ENCODE measurements at places on chromosomes 11 and 22. TPM values are rescaled to one million over a fixed set of nuclear protein-coding genes. Genes with fewer than 3 reads are reported as not detected.

GRCh38 chr11:69401715-69402114 lies 79.7 kb upstream of the LINC01488 start:
- no peak for DNase-seq
- H3K4me1 ChIP-seq = peaks cover 23% of the 10 kb centered on the region
- H3K27ac ChIP-seq = no peak overlapping the region

DNA sequence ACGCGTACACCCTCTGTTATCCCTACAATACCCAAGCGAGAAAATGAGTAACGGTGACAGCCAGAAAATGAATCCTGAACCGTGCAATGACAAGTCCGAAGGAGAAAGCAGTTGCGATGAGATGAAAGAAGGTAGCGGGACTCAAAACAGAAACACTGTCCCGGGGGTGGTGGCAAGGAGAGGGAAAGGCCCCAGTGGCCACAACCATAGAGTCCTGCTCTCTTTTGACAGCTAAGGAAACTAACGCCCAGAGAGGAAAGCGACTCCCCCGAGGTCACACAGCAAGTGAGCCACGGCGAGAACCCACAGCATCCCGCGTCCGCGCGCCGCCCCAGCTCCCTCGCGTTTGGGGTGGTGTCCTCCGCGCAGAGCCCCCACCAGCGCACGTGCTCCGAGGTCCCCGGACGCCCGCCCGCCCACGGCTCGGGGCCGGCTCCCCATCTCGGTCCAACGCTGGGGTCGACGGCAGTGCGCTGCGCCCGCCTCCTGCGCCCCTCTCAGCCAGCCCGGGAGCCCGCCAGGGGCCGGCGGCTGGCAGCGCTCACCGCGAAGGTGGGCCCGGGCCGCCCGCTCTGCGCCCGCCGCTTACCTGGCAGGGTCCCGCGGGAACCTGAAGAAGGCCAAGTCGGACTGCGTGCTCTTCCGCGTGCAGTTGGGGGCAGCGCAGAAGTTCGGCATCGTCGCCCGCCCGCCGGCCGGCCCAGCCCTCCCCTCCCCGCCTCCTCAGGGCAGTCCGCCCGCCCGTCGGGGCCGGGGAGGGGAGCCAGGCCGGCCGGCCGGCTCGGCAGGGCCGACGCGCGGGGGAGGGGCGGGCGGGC lies 564 bp downstream of the THAP12 start:
- H3K27ac ChIP-seq = peak overlapping the region; percentile 83
- peak overlapping the region; percentile 93 for H3K4me3 ChIP-seq
- no peaks in the 10 kb centered on the region for H3K27me3 ChIP-seq
- DNase-seq = peak; percentile 4

DNA sequence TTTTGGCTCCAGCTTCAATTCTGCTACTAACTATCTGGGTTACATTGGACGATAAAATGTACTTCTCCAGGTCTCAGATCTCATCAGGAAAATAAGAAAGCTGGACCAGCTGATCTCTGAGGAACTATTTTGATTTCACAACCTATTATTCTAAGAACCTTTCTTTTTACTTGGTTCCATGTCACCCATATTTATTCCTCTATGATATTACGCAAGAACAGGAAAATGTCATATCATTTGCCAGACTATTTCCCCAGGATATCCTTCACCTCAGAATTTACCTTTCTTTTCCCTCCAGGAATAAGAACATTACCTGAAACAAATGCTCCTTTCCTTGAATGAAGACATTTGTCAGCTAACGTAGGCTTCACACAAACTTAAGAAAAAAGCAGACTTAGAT lies 387.5 kb upstream of the RAG2 start:
- H3K27me3 ChIP-seq = no peaks in the 10 kb centered on the region
- DNase-seq = no peak
- H3K36me3 ChIP-seq = no peaks in the 10 kb centered on the region
- H3K4me1 ChIP-seq = no peaks in the 10 kb centered on the region
- H3K27ac ChIP-seq = no peak overlapping the region

GRCh38 chr11:81004576-81004975 lies 1563.7 kb upstream of the TENM4 start:
- H3K27ac ChIP-seq = no peak overlapping the region
- no peaks in the 10 kb centered on the region for H3K36me3 ChIP-seq
- no peaks in the 10 kb centered on the region for H3K27me3 ChIP-seq
- no peaks in the 10 kb centered on the region for H3K4me1 ChIP-seq
- DNase-seq = no peak

DNA sequence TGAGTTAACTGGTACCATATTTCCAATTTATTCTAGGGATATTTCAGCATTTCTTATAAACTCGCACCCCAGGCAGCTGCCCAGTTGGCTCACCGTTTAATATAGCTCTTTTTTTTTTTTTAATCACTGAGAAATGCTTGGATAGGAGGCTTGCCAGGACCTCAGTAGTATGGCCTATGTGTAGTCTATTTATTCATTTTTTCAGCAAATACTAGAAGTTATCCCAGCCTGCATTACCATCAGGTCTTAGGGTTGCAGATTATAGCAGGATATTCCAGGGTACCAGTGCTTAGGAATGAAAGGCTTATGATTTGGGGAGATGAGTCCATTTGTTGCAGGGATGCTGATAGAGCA lies 26.6 kb downstream of the PARVA start:
- H3K27me3 ChIP-seq = no peaks in the 10 kb centered on the region
- peaks cover 27% of the 10 kb centered on the region for H3K4me1 ChIP-seq
- no peak overlapping the region for H3K4me3 ChIP-seq
- no peaks in the 10 kb centered on the region for H3K36me3 ChIP-seq

GRCh38 chr11:87187076-87187475 lies 149.3 kb downstream of the TMEM135 start:
- H3K4me1 ChIP-seq = no peaks in the 10 kb centered on the region
- no peaks in the 10 kb centered on the region for H3K36me3 ChIP-seq
- H3K27me3 ChIP-seq = no peaks in the 10 kb centered on the region
- no peak overlapping the region for H3K4me3 ChIP-seq
- no peak for DNase-seq

- peak; percentile 89 for DNase-seq
- H3K27me3 ChIP-seq = no peaks in the 10 kb centered on the region
- peak within 1 kb of the TSS; percentile 96 for H3K4me3 ChIP-seq
- H3K36me3 ChIP-seq = peaks cover 56% of the 10 kb centered on the region
Observed at GRCh38 chr11:236774-237767, at the start of gene PSMD13. Gene PSMD13 (plus strand): TSS chr11:236976. CDS start chr11:237050, 74 bp downstream.

- H3K4me3 ChIP-seq = peak overlapping the region; percentile 21
- H3K4me1 ChIP-seq = peaks cover 51% of the 10 kb centered on the region
- H3K27me3 ChIP-seq = no peaks in the 10 kb centered on the region
Observed at GRCh38 chr22:27474711-27475547, 326.6 kb downstream of the MN1 start.

The CYB5R2 gene
- total RNA-seq = 23.0 TPM

The KIRREL3 gene
- total RNA-seq = 0.15 TPM
